NT2/D1 (cell line): ENCODE measurements at places on chromosomes 12 and 14.

DNA sequence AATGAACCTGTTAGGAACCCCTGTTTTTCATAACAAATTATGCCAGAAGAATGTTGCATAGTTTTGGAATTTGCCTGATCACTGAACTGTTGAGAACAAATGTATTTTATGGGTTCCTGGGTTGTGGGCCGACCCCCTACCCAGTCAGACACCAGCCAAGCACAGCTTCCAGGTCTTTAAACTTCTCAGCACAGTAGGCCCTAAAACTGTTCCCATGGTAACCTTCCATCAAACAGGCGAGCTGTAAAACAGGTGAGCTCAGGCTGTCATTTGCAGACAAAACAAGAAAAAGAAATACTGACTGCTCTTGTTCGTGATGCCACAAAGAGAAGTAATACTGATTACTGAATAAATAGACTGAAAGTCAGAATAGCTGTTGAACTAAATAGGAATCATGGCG, 147.0 kb downstream of the PTPRO start:
- DNase-seq, result peak; percentile 13

DNA sequence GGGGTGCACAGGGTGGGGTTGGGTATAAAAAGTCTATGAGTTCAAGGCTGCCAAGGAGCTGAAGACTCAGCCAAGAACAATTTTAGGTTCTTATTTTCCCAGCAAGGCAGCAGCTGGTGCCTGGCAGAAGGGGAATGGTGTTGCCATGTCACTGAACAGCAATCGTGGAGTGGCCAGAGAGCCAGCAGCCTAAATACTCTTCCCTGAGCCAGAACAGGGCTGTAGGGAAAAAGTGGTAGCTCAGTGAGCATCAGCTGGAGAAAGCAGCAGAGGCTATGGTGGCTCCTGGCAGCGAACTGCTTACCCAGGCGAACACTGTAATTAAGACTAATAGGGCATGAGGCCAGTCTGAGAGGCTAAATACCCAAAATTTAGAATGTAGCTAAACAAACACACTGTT, 334.9 kb downstream of the RMST start:
- DNase-seq, result no peak

GRCh38 chr14:24630872-24631477, 3.0 kb downstream of the GZMB start:
- DNase-seq, result no peak

DNA sequence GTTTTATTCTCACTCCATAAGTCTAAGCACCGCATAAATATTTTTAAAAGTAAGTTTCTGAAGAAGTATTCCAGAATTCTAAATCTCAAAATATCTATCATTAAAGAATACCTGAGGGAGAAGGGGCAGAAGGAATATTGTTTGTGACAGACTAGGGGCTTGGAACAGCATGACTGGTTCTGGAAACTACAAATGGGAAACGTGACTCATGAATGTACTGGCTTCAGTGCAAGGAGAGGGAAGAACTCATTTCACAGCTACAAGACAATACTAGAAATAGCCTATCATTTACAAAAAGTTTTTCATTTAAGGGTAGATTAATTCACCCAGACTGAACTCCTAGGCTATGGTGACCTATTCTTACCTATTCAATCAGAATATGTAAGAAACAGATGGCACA, 121.3 kb downstream of the SLC25A21 start:
- DNase-seq, result no peak

GRCh38 chr12:120515496-120515895, 13.5 kb downstream of the COQ5 start:
- no peak for DNase-seq

GRCh38 chr12:130860311-130860710, 11.6 kb upstream of the RAN start:
- DNase-seq, result no peak

GRCh38 chr12:127143020-127143419, 1124.0 kb upstream of the TMEM132C start:
- DNase-seq, result peak; percentile 67

- DNase-seq, result no peak
These were observed 51.5 kb downstream of the HCAR2 start for GRCh38 chr12:122651520-122652224.

- DNase-seq, result no peak
These were observed 11.9 kb downstream of the RHOF start for GRCh38 chr12:121781484-121781997.

GRCh38 chr12:108731866-108732461, 646 bp upstream of the CORO1C start:
- peak; percentile 97 for DNase-seq

- DNase-seq, result no peak
These were observed 601 bp downstream of the ZNF839 start for GRCh38 chr14:102320033-102320660.

GRCh38 chr14:71931492-71932228, 569 bp upstream of the RGS6 start:
- no peak for DNase-seq

DNA sequence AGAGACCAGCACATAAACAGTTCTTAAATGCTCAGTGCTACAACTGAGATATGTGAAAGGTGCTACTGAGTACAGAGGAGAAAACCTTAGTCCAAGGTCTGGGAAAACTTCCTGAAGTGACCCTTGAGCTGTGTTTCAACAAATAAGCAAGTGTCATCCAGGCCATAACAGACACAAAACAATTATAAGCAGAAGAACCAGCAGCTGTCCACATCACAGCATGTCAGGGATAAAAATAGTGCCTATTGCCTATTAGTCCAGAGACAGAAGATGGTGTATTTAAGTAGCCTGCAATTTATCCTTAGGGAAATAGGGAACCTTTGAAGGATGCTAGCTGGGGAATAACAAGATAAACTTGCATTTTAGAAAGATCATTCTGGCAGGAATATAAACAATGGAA, 237.8 kb downstream of the SPTSSA start:
- DNase-seq, result no peak

DNA sequence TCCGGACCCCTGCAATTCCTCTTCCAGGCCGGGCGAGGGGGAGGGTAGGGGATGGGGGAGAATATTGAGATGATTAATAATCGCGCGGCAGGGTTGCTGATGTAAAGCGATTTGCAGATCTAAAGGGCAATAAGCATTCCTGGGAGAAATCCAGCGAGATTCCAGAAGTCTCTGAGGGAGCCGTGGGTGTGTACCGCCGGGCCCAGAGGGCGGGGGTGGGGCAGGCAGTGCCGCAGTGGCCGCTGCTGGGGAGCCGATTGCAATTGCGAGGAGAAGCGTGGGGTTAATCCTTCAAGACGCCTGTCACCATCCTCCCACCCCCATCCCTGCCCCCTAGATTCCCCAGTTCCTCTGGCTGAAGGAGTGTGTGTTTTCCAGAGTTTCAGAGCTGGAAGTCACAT, 16.4 kb downstream of the FOS start:
- no peak for DNase-seq

DNA sequence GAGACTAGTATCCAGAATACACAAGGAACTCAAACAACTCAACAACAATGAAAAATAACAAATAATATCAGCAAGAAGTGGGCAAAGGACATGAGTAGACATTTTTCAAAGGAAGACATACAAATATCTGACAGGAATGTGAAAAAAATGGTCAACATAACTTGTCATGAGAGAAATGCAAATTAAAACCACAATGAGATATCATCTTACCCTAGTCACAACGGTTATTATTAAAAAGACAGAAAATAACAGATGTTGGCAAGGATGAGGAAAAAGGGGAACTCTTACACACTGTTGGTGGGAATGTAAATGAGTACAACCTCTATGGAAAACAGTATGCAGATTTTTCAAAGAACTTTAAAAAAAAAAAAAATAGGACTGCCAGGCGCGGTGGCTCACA, 20.4 kb downstream of the VWF start:
- DNase-seq, result no peak

DNA sequence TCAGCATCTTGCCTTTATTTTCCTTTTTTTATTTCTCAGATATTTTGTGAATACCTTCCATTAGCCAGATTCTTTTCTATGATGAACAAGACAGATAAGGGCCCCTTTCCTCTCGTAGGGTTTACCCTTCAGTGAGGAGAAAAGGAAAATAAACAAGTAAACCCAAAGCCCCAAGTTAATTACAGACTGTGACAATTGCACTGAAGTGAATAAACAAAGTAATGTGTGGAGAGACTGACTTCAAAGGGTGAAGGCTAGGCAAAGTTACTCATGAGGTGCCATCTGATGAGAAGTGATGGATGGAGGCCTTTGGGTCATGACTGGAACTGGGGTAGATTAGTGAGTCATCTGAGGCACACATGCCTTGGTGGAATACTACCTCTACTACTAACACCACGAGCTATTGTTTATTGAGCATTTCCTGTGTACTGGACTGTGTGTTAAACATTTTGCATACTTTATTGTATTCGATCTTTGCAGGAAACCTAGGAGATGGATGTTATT, 143.4 kb upstream of the PRICKLE1 start:
- DNase-seq, result no peak

DNA sequence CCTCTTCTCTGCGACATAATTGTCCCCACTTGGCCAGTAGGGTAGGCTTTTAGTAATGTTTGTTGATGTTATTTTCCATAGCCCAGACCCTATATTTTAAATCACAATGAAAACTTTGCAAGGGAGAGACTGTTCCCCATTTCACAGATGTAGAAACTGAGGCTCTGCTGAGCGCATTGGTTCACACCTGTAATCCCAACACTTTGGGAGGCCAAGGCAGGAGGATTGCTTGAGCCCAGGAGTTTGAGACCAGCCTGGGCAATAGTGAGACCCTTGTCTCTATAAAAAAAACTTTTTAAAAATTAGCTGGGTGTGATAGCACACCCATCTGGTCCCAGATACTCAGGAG, 114.8 kb downstream of the DIP2B start:
- no peak for DNase-seq

- peak; percentile 42 for DNase-seq
These were observed 205.1 kb downstream of the PTPRO start for GRCh38 chr12:15527201-15528080.

- DNase-seq, result no peak
These were observed 57.0 kb upstream of the EGLN3 start for GRCh38 chr14:34007902-34008301.

- no peak for DNase-seq
These were observed 113.3 kb upstream of the AMIGO2 start for GRCh38 chr12:47193066-47193465.
